ENCODE measurements at places on chromosomes 4 and X.

DNA sequence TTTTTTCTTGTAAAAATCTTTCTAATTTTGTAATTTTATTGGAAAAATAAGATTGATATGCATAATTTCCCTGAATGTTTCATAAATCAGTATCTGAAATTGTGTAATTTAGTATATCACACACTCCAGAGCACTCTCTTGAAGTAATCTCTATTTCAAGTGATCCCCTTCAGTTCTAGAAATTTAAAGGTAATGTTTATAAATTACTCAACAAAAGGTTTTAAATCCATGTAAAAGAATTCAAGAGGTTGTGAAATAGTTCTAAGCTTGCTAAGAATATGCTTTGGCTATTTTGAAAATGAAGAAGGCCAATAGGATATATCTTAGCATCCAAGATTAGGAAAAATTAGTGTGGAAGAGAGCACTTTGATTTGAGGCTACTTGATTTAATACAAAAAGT lies 28.2 kb downstream of the SMARCAD1 start:
- DNase-seq: no peak

DNA sequence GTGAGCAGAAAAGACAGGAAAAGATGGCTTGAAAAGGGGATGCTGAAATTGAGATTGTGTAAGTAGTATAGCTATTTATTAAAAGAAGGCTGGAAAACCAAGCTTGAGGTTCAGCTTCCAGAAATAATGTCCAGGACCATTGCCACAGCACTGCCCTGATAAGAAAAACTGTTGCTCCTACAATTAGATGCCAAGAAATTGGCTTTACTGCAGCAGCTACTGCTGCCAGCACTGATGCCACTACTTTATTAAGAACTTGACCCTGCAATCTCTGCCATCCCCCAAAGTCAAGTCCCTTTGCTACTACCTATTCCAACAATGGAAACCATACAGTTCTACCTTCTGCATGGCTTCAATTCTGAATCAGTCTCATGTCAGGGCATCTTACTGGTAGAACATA lies 130.0 kb upstream of the VAMP7 start:
- DNase-seq: no peak

DNA sequence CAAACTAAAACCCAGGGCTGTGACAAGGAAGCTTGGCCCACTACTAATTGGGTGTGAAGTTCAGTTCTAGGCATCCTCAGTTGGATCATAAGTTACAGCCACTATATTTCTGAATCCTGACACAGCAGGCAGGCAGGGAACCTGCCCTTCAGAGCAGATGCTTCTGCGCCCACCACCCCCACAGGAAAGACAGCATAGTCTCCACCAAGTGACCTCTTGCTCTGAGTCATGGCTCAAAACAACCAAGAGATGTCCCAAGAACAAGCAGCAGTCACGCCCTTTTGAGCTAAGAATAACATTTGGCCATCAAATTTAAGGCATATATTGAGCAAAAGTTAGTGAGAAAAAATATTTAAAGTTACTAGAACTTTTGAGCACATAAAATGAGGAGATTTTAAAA lies 170.7 kb upstream of the SMARCAD1 start:
- no peak for DNase-seq

- no peak for DNase-seq
Observed at GRCh38 chr4:7649741-7650531, 215.2 kb upstream of the PSAPL1 start.

GRCh38 chr4:68693325-68694075 lies 23.0 kb upstream of the UGT2B15 start:
- DNase-seq: no peak

DNA sequence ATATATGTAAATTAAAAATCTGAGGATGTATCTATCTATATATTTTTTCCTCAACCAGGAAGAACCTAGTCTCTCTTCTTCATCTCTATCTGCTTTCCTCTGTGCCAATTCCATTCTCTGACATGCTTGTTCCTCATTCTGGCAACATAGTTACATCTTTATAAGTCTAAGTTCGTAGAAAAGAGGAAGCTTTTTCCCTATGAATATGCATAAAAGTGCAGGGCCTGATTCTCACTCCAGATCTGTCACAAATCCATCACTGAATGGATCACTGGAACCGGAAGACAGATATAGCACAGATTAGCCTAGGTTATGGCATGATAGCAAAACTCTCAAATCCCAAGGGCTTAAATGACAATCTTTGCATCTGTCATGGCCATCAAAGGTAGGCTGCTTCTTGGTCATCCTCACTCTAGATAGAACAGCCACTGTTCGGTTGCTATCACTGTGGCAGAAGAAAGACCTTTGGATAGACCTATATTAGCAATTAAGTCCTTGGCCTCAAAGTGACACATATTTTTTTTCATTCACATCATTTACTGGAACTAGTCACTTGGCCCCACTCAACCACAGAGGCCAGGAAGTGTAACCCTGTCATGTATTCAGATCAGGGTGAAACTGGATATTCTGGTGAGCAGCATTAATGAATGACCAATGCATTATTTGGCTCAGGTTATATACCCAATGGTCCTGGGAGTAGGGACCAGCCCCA lies 22.2 kb downstream of the DTHD1 start:
- DNase-seq: no peak

DNA sequence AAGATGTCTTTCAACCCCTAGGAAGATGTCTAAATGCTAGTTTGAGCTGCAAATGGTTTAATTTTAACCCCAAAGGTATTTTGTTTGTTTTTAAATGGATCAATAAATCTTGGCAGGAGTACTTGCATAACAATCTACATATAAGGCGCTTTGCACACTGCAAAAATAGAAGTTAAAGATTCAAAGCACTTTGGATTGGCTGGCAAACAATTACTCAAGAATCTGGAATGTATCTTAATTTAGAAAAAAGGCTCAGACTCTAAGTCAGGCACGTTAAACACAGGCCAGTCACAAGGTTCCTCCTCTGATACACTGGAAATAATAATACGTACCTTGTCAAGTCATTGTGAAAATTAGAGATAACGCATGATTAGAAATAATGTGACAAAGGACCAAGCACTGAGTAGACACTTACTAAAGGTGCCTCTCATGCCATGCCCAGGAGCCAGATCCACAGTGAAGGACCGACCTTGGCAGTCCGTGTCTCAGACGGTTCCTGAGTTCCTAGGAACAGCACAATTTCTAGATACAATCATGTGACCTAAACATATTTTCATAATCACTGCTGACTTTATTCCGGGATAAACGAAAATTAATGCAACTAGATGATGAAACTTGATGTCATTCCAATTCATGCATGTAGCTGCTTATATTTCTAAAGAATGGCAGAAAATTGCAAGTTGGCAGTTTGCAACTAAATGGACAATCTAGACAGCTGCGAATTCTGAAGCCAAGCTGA lies 49.6 kb downstream of the PROM1 start:
- no peak for DNase-seq

DNA sequence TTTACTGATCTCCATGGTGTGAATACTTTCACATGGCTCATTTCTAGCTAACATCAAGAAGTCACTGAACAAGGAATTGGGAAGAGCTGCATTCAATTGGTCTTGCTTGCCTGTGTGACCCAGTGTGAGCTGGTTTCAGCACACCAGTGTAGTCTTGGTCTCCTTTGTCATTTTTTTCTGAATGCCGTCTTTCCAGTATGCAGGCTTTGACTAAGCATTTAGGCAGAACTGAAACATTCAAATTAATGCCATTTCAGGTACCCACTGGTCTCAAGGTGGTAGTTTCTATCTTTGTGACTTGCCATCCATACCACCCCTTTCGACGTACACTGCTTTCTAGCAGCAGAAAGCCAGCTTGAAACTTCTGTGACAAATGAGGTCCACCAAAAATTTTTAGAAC lies 550.5 kb upstream of the BOD1L1 start:
- no peak for DNase-seq

DNA sequence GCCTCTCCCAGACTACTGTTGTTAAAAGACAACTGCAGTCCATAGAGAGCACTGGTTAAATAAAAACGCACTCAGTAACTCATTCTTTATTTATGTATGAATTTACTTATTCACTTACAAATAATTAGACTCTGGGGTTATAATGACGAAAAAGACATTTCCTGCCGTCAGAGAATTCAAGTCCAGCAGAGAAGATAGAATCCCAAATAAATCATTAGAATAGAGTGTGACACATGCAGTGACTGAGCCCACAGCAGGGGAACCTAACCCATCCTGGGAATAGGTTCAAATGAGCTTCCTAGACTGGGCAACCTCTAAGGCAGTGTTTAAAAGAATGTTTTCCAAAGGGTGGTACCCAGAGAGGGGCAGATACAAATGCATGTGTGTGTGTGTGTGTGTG lies 53.9 kb downstream of the FGFBP1 start:
- DNase-seq: no peak

DNA sequence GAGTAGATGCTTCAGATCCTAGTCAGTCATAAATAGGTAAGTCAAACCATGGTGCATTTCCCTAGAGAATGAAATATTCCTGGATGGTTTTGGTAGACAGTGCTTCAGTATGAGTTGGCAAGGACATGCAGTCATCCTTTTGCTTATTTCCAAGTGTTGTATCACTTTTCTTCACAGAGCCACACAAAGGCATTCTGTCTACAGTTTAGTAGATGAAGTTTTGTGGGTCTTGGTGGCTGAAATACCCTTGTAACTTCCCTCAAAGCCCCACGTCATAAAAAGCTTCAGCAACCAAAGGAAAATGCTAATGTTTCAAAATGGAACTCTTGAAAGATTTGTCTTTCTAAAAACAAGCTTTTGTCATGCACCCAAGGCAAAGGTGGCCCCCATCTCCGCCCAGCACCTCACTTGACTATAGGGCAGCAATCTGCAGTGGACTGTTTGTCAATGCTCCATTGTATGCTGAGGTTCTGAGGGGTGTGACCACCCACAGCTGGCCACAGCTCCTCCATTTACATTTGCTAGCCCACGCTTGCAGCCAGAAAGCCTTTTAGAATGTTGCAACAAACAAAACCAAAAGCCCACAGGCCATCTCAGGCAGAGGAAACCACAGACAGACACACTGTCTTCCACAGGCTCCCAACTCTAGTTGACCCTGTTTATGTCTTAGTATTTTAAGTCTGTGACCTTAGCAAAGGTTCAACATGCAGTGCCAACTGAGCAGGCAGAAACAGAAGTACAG lies 87.1 kb upstream of the FAM9C start:
- no peak for DNase-seq

GRCh38 chr4:90445380-90445779 lies 318.2 kb downstream of the CCSER1 start:
- no peak for DNase-seq

DNA sequence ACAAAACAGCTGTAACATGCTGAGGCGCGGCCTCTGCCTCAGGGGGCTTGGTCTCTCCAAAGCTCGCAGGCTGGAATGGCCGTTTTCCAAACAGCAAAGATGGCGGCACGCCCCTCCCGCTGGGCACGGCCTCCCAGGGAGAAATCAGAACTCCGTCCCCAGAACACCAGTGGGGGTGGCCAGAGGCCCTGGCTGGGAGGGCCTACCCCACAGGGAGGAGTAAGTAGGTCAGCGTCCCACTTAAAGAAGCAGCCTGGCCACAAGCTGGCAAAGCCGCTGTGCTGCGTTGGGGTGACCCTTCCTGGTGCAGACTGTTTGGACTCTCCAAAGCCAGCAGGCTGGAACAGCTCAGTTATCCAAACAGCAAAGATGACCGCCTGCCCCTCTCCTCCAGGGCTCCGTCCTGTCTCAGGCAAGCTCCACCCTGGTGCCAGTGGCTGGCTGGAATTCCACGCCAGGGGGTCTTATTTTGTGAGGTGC lies 862.8 kb downstream of the TRIML1 start:
- no peak for DNase-seq

DNA sequence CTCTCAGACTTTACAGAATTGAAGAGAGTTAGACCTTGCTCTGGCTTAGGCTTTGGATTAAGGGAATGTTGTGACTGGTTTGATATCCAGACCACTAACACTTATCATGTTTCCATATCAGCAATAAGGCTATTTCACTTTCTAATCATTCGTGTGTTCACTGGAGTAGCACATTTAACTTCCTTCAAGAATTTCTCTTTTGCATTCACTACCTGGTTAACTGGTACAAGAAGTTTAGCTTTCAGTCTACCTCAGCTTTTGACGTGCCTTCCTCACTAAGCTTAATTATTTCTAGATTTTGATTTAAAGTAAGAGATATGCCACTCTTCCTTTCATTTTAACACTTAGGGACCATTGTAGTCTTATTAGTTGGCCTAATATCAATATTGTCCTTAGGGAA lies 62.6 kb downstream of the CASP6 start:
- DNase-seq: no peak

- DNase-seq: no peak
Observed at GRCh38 chrX:86016139-86016538, 31.2 kb downstream of the CHM start.

GRCh38 chr4:178165251-178165950 lies 723.2 kb upstream of the AGA start:
- no peak for DNase-seq

DNA sequence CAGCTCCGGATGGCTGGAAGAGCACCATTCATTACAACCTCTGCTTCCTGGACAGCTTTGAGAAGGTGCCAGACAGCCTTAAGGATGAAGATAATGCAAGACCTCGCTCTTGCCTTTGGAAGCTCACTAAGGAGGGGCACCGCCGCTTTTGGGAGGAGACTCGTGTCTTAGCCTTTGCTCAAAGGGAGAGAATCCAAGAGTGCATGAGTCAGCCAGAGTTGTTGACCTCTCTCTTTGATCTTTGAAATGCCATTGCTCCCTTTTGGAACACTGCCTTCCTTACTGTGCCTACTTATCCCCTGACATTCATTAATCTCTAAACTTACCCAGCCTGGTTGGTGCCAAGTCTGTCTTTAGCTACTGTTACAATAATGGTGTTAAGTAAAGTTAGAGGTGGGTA lies 1.2 kb downstream of the FOXR2 start:
- DNase-seq: no peak

GRCh38 chrX:40097504-40098263 lies at the start of gene BCOR:
Gene BCOR, minus strand, starts transcription at chrX:40097958. Its CDS starts 20,029 bp downstream, at chrX:40077929.
- DNase-seq: no peak

DNA sequence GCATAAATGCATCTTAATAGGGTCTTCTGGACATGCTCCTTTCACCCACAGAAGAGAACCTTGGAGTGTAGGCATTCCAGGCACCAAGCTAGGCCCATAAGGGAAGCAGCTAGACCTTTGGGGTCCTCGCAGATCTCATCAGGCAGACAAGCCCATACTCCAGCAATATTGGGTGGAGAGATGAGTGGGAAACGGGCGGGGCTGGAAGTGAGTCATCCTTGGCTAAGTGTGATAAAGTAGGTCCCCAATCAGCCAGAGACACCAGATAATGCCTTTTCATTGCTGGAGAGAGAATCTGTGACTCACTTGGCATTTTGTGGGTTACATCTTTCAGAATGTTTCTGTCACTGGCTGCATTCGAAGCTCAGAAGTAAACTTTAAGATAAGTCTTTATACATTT lies 133.3 kb upstream of the MBNL3 start:
- no peak for DNase-seq

GRCh38 chrX:111447298-111447697 lies 35.3 kb upstream of the DCX start:
- no peak for DNase-seq
